T-helper 22 cell (primary cell): ENCODE measurements at places on chromosomes 5 and 9.

DNA sequence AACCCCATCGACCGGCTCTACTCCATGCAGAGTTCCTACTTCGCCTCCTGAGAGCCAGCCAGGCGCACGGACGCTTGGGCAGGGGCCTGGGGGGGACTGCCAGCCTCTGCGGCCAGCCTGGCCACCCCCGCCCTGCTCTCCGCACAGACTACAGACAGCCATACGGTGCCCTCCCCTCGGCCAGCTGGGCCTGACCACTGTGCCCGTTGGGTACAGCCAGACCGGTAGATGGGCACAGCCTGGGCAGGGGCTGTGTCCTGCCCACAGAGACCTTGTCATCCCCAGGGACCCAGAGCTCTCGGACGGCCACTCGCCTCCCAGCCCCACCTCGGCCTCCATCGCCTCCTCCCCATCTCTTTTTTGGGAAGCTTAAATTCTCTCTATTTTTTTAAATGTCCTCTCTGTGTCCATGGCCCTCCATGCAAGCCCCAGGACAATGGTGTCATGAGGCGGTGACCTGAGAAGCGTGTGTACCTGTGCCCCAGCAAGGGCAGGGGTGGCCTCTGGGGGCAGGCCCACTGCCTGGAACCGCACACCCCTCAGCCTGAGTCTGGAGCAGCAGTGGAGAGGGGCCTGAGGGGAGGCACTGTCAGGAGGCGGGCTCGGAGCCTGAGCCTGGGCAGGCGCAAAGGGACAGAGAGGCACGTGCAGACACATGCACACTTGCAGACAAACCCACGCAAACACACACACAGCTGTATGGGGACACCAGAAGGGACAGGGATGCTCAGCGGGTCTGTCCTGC, 82.8 kb downstream of the LMX1B start:
- DNase-seq, result no peak

DNA sequence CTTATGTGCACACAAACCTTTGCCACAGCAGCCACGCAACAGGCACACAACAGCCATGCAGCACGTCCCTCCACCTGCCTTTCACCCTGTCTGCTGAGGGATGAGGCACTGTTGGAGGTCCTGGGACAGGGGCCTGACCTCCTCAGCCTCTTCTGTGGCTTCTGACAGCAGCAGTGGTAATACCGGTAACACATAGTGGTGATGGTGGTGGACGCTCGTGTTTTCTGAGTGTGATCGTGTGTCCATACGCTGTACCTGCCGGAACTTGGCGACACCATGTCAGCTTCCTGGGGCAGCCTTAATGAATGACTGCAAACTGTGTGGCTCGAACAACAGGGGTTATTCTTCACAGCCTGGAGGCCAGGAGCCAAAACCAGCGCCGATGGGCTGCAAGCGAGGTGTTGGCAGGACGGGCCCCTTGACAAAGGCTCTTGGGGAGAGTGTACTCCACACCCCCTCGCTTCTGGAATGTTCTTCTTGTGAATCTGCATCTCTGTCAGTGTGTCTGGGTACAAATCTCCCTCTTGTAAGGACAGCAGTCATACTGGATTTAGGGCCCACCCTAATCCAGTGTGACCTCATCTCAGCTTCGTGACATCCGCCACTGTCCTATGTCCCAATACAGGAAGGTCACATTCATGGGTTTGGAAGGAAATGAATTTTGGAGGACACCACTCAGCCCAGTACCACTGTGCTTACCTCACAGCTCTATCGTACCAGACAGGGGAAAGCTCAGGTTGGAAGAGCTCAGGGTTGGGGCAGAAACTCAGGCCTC, 55.3 kb upstream of the EXOC3 start:
- DNase-seq, result no peak

- no peak for DNase-seq
These were observed 13.7 kb upstream of the ADAMTS16 start for GRCh38 chr5:5126444-5126843.

- no peak for DNase-seq
These were observed 4.9 kb downstream of the IL4 start for GRCh38 chr5:132678735-132679134.

DNA sequence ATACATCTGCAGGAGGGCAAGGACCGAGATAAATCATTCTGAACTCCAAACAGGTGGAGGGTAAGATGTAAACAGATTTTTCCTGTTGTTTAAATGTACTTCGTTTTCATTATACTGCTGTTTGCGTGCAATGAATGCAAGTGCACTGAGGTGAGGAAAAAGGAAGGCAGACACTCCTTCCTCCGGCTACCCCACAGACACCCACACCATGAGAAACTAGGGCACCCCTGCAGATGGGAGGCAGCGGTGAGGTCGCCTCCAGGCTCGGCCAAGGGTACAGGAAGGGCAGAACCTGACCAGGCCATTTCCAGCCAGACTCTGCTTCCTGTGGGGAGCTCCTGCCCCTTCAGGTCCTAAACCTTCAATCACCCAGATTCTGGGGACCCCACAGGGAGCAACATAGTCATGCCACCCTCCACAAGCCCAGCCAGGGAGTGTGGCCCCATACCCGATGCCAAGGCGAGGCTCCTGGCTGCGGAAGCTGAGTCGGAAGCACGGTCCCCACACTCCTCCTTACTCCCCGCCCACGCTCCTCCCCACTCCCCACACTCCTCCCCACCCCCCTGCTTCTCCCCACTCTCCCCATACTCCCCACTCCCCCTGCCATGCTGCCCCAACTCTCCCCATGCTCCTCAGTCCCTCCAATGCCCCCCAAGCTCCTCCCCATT, 37.1 kb downstream of the VAV2 start:
- DNase-seq, result no peak

- DNase-seq, result no peak
These were observed 238.9 kb upstream of the NR4A3 start for GRCh38 chr9:99582814-99583213.
